PC-9 (cell line): ENCODE measurements at places on chromosomes 7 and 10. TPM values are rescaled to one million over a fixed set of nuclear protein-coding genes. Genes with fewer than 3 reads are reported as not detected.

- H3K4me1 ChIP-seq, result peaks cover 50% of the 10 kb centered on the region
- H3K4me3 ChIP-seq, result no peak overlapping the region
- H3K27ac ChIP-seq, result no peak overlapping the region
These were observed 435.2 kb downstream of the PLXNA4 start for GRCh38 chr7:132141109-132141508.

- H3K27me3 ChIP-seq, result no peaks in the 10 kb centered on the region
- H3K4me3 ChIP-seq, result no peak overlapping the region
- H3K4me1 ChIP-seq, result no peaks in the 10 kb centered on the region
- no peak overlapping the region for H3K27ac ChIP-seq
These were observed 594.1 kb downstream of the GRM8 start for GRCh38 chr7:126658684-126659083.

The AIMP2 gene
- total RNA-seq, result 65.1 and 73.8 TPM in 2 replicates

DNA sequence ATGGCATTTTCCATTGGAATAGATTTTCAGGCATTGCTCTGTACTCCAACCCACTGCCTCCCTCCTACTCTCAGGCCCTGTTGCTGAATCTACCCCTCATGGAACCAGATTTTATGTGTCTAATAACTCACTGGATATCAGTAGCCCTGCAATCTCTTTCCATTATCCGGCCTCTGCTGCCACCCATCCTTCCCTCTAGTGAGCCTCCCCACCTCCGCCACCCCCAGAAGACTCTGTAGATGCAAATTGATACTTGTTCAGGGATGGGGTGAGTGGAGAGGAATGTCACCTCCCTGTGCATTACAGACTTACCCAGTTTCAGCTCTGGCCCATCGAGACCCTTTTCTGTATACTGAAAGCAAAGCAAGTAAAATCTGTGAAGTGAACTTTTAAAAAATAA lies 52.3 kb upstream of the PHYHIPL start:
- H3K4me1 ChIP-seq, result no peaks in the 10 kb centered on the region
- no peaks in the 10 kb centered on the region for H3K27me3 ChIP-seq
- no peak for DNase-seq
- no peak overlapping the region for H3K27ac ChIP-seq
- no peak overlapping the region for H3K4me3 ChIP-seq
- H3K36me3 ChIP-seq, result no peaks in the 10 kb centered on the region

DNA sequence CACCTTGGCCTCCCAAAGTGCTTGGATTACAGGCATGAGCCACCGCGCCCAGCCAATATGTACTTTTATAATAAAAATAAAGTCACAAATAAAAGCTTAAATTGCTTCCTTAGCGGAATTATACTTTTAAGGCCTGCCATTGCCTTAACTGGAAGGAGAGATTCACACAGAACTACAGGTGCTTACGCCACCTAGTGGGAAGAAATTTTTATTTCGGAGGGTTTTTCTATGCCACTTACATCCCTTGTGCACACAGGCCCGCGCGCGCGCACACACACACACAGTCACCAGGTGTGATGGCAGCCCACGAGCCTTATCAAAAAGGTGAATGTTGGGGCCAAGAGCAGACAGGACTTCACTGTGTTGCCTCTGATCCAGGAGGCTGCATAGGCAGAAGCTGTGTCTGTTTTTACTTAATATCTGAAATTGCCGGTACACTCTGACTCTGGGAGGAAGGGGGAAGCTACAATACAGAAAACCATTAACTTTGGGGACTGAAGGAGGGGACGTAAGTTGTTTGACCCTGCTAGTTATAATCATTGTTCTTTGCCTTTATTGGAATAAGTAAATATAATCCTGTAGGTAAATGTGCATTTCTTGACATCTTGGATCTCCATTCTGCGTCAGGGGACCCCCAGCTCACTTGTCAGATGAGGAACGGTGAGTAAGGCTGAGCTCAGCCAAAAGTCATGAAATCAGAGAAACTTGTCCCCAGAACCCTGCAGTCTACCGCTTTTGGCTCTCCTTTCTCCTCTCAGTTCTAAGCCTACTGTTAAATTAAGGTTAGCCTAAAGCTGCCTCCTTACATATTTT lies 87.1 kb downstream of the SLC16A9 start:
- DNase-seq, result peak; percentile 25
- H3K4me1 ChIP-seq, result no peaks in the 10 kb centered on the region
- H3K4me3 ChIP-seq, result no peak overlapping the region
- H3K27me3 ChIP-seq, result no peaks in the 10 kb centered on the region
- H3K36me3 ChIP-seq, result no peaks in the 10 kb centered on the region

The CELF2 gene
- not detected in 2 replicates for total RNA-seq

The PLAU gene
- total RNA-seq, result 90.3 and 94.9 TPM in 2 replicates
